Left cardiac atrium (tissue), 4 donors: ENCODE measurements at places on chromosomes 6 and 20. TPM values are rescaled to one million over a fixed set of nuclear protein-coding genes. Genes with fewer than 3 reads are reported as not detected.

GRCh38 chr6:80930376-80930775 lies 822.1 kb downstream of the TENT5A start:
- no peak for DNase-seq

GRCh38 chr20:10786678-10787077 lies 112.9 kb upstream of the JAG1 start:
- DNase-seq: no peak

- DNase-seq: peak; percentile 54
These were observed 48.9 kb downstream of the NOL4L start for GRCh38 chr20:32535953-32536823.

GRCh38 chr6:135901774-135902524 lies 50.4 kb downstream of the PDE7B start:
- peak; percentile 58 for DNase-seq

- peak; percentile 87 for DNase-seq
These were observed 9.1 kb downstream of the BCL2L1 start for GRCh38 chr20:31713312-31714273.

- no peak for DNase-seq
These were observed 60.2 kb downstream of the UBE2V1 start for GRCh38 chr20:50052550-50053361.

DEFB127 gene
- total RNA-seq: not detected

KHDRBS2 gene
- not detected for total RNA-seq
